ENCODE measurements at places on chromosomes 6 and 20.

DNA sequence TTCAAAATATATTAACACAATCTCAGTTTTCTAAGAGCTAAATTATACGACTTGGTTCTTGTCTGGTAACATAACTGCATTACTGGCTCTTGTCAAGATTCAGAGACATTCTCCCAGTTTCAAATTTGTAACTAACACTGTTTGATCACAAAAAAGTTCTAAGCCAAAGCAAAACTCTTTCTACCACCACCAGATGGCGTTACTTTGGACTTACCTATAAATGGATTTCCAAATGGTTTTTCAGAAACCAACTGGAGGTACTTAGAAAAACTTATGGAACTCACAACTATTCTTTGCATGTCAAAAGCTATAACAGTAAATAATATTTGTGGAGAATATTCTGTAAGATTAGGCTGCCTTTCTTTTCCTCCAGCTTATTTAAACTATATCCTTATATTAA lies 34.2 kb upstream of the GFRAL start:
- DNase-seq: peak; percentile 23

DNA sequence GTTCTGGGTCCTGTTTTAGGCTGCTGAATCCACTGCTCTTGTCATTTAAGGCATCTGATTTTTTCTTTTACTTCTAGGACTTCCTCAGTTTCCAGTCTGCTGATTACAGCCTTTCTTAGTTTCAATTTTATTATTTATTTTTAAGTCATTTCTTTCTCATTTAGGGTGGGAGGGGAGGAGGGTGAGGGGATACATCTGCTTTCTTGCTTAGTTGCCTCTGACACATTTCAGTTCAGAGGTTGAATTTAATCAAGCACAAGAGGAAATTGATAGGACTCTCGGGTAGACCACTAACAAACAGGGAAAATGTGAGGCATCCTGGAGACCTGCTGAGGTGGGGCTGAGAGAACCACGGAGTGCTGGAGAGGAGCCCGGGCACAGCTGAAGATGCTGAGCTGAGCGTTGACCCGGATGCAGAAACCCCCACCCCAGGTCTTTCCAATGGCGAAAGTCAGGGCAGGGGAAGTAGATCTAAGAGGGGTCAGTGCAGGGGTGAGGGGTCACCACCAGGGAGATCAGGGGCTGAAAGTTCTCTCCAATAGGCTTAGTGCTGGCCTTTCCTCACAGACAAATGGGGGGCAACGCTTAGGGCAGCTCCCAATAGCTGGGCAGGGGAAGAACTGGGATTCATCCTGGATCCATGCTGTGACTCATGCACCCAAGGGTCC lies 7.6 kb upstream of the TREML2 start:
- DNase-seq: no peak

DNA sequence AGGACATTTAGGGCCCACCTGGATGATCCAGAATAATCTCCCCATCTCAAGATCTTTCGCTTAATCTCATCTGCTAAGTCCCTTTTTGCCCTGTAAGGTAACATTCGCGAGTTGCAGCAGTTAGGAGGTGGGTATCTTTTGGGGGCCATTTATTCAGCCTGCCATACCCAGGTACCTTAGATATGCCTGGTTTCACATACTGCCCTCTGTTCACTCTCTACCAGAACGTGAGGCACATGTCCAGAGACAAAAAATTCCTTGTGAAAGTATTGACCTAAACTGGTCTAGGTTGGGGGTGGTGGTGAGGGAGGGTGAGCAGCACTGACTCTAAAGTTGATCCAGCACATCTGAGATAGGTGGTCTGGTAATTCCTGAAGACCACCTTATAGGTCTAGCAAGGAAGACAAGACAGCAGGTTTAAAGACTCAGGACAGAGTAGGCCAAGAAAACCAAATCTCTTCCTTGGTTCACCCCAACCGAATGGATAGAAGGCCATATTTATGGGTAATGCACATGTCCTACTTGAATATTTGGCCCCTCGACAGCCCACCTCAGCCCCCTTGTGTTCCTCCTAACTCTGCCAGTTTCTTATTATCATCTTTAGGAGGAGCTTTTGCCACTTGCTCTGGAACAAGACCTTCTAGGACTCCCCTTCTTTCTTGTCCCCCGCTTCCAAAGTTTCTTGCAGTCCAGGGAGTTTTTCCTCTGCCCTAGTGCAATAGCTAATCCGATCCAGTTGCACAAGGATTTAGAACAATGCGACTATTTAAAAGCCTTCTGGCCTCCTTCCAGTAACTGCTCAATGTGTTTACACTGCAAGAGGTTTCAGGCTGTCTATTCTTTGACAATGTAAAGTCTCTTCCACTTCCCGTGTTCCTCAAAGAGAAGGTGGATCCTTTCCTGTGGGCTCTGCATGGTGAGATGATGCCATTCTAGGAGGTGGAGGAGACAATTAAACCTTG lies 213.0 kb upstream of the LAMP5 start:
- peak; percentile 99 for DNase-seq

DNA sequence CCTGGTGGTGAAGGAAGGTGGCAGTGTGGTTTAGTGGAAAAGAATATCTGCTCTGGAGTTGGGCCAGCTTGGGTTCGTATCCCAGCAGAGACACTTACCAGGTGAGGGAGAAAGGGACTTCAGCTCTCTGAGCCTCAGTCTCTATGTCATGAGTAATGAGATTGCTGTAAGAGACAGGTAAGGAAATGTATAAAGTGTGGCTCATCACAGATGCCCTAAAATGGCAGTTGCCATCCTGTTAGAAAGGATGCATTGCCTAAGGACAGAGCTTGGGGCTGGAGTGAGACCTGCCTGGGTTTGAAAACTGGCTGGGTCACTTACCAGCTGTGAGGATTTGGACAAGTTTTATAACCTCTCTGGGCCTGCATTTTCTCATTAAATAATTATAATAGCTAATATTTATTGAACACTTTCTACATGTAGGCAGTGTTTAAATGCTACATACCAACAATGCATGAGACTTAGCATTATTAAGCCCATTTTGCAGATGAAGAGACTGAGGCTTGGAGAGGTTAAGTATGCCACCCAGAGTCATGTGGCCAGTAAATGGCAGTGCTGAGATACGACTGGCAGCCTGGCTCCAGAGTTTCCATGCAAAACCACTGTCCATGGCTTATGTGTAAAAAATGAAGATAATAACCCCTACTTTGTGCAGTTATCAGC lies 157.0 kb downstream of the SOBP start:
- no peak for DNase-seq

- peak; percentile 73 for DNase-seq
These were observed 24.7 kb downstream of the TTLL9 start for GRCh38 chr20:31894980-31895675.

GRCh38 chr6:35048031-35048613 lies 93.0 kb downstream of the TCP11 start:
- DNase-seq: no peak

DNA sequence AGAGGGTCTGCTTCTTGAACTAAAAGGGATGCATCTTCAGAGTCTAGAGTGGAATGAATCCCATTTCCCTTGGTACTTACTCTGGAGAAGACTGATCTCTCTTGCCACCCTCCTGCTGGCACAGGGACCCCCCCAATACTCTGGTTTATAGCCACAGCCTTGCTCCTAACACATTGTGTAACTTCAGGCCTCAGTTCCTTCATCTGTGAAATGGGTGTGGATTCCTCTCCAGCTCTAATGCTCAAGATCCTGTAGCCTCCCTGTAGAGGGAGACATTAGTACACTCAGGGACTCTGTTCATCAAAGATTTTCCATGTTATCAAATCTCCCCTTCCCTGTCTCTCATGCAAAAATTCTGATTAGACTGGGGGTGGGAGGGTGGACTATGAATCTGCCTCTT lies 315.7 kb upstream of the MOCS1 start:
- DNase-seq: no peak

DNA sequence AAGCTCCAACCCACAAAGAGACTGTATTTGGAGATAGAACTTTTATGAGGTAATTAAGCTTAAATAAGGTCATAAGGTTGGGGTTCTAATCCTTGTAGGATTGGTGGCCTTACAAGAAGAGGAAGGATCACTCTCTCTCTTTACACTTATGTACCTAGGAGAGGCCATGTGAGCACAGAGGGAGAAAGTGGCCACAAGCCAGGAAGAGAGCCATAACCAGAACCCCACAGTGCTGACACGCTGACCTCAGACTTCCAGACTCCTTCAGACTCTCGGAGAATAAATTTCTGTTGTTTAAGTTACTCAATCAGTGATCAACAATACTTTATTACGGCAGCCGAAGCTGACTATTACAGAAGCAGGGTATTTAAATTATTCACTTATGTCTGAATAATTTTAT lies 430.5 kb upstream of the EPHA7 start:
- DNase-seq: no peak

GRCh38 chr6:29892696-29893095 lies 49.6 kb upstream of the HLA-A start:
- no peak for DNase-seq

DNA sequence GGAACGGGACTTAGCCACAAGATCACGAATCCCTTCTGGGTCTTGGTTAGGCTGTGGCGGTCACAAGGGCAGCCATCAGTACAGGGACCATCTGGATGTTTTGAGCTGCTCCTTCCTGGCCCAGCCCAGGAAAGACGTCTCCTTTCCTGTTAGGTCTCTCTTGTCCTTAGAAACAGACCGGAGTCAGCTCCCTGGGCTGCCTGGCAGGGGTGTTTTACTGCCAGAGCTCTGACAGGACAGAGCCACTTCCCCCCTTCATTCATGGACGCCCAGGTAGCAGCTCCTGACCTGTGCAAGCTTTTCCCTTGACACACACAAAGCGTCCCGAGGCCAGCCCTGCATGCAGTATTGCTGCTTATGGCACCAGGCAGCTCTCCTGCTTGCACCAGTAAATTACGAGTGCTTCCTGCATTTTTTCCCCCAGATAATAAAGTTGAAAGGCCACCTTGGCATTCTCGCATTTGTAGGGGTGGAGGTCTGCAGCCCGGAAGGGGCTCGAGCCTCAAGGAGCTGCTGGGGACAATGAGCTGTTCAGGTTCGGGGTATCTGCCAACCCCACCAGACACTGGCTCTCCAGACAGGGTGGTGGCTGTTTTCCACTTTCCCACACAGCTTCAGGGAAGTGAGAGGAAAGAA lies 87.4 kb downstream of the NOL4L start:
- DNase-seq: no peak

GRCh38 chr20:4898282-4899244 lies 102.7 kb downstream of the SLC23A2 start:
- no peak for DNase-seq

DNA sequence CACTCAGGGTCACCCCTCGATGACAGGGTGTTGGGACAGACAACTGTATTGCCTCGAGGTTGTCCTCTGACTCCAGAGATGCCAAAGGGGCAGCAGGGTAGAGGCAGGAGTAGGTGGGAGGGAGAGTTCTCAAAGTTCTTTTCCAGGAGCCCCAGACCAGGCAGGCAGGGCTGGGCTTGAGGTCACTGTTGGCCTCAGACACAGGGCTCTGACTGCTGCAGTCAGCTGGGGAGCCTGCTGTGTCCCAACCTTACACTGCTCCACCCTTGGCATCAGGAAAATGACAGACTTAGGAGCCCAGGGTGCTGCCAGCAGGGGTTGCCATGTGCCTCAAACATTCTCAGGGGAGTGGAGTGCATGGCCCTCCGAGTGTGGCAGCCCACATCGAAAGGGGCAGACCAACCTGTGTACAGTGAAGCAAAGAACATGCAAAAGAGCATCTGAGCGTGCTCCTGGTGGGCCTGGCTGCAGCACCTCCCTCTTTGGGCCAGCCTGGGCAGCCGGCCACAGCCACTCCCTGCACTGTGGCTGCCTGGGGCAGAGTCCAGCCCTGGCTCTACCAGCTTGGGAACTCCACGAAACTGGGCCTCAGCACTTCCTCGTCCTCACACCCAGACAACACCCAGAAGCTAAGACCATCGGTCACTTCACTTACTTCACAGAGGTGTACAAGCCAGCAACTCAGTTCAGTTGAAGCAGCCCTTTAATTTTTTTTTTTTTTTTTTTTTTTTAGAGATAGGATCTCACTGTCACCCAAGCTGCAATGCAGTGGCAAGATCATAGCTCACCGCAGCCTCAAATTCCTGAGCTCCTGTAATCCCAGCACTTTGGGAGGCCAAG lies 24.0 kb downstream of the C6orf132 start:
- DNase-seq: peak; percentile 83

- DNase-seq: no peak
These were observed 46.0 kb downstream of the DSTN start for GRCh38 chr20:17615645-17616479.

GRCh38 chr6:169866140-169866534 lies 114.7 kb downstream of the ERMARD start:
- DNase-seq: no peak

GRCh38 chr6:149566410-149567193 lies 427 bp downstream of the GINM1 start:
- peak; percentile 44 for DNase-seq

- DNase-seq: no peak
These were observed at the start of gene WFDC2 for GRCh38 chr20:45469336-45470261. TSS of gene WFDC2 (plus strand) at chr20:45469753. CDS start at chr20:45469782, 29 bp downstream.

- DNase-seq: no peak
These were observed 31.0 kb downstream of the TOMM6 start for GRCh38 chr6:41818271-41819054.

DNA sequence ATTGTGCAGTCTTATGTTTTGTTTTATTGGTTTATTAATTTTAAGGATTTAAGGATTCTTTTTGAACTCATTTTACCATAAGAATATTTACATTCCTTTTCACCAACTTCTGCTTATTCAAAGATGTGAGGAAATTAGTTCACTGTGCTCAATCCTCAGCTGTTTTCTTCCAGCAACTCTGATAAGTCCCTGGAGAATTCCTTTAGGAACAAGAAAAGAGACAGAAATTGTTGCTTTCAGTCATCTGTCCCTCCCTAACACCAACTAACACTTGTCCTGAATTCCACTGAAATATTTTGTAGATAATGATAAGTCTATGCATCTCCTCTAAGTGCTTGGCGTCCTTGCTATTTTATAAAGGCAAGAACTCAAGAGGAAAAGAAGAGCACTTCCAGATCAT lies 334.8 kb upstream of the MARCKS start:
- no peak for DNase-seq

DNA sequence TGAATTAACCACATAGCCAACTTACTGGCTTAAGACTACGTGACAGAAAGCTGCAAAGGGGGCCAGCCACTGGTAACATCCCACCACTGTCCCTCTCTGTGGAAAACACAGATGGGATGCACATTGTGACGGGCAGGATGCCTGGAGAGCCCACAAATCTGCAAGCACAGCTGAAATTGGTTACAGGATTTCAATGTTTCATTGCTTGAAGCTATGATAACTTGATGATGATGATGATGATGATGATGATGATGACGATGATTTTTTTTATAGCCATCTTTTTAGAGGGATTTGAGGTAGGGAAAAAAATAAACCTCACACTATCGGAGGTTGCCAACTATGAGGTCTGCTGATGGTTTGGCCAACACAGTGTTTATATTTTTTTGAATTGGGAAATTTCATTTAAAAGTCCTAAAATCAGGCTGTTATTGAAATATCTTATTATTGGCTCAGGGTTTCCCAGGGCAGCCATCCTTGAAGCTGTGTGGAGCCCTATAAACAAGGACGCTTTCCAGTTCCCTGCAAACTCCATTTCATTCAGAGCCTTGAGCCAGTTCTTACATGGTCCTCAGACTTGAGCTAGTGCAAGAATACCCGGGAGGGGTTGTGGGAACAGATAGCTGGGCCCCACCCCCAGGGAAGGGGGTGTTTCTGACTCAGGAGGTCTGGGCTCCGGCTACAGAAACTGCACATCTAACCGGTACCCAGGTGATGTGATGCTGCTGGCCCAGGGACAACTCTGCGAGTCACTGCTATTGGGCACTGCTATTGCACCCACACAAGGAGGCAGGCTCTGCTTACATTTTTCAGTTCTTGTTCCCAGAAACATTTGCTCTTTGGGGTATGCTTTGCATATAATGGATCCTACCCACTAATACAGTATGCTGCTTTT lies 27.1 kb downstream of the BCAS1 start:
- no peak for DNase-seq

All from HepG2 (cell line).